ENCODE measurements at places on chromosomes 6 and 20.

GRCh38 chr6:84139311-84139710 is 88.1 kb downstream of the CEP162 start:
- DNase-seq = no peak

DNA sequence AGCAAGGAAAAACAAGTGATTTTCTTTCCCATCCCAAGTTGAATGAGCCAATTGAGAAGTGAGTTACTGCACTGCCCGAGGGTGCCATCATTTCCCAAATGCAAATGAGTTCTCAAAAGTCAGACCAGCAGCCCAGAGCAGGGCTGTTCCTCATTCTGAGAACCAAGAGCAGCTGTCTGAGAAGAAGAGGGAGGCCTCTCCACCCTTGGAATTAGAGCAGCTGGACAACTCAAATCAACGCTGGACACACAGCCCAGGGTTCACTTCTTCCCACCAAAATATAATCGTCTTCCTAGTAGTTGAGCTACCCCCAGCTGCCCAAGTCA is 4.6 kb upstream of the PREX1 start:
- DNase-seq = no peak

DNA sequence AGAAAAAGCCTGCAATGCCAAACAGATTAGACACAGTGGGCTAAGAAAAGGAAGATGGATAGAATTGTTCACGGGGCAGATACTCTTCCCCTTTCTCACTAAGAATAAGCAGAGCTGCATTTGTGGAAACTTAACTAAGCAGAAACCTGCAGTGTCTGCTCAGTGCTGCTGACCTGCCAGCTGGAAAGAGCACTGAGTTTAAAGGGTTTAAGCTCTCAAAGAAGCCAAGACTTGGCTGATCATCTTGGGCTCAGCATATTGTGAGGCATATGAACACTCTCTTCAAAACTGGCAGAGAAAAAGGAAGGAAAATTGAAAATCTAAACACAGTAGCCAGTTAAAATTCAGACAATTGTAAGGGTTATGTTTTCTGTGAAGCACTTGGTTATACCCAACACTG is 711.1 kb upstream of the EPHA7 start:
- DNase-seq = no peak

GRCh38 chr6:107707346-107708275 is 116.5 kb downstream of the SCML4 start:
- DNase-seq = no peak

- no peak for DNase-seq
Measured at GRCh38 chr6:11968241-11968806, 43.8 kb upstream of the HIVEP1 start.

DNA sequence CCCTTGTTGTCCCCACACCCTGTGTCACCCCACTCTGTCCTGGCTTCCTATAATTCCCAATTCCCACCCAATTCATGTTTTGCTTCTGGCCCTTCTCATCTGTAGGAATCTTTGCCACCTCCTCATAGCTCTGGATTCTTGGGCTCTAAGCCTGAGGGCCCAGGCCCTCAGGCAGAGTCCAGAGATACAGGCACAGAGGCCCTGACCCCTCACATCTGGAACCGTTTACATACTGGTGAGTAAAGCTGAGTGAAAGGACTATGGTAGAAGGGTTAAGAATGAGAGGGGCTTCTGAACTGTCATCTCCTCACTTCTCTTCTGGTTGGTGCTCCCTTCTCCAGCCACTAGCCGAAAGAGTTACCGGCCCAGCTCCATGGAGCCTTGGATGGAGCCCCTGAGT is 13.6 kb downstream of the PRRC2A start:
- DNase-seq = no peak

DNA sequence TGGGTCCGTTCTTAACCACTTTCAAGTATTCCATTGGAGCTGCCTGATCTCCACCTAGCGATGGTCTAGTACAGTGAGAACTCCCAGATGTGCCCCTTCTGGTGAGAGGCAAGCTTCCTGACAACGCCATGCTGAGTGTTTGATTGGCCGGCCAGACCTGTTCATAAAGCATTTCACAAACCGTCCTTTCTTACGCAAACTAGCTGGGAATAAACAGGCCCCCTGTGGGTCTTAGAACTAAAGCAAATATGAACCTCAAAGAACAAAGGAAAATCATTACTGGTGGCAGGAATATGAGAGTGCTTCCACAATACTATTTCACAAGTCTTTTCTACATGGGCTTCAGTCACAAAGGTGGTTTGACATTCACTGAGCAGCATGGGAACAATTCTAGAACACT is 15.6 kb upstream of the GCNT2 start:
- no peak for DNase-seq

- DNase-seq = peak; percentile 55
Measured at GRCh38 chr6:45504947-45505346, 127.2 kb upstream of the SUPT3H start.

DNA sequence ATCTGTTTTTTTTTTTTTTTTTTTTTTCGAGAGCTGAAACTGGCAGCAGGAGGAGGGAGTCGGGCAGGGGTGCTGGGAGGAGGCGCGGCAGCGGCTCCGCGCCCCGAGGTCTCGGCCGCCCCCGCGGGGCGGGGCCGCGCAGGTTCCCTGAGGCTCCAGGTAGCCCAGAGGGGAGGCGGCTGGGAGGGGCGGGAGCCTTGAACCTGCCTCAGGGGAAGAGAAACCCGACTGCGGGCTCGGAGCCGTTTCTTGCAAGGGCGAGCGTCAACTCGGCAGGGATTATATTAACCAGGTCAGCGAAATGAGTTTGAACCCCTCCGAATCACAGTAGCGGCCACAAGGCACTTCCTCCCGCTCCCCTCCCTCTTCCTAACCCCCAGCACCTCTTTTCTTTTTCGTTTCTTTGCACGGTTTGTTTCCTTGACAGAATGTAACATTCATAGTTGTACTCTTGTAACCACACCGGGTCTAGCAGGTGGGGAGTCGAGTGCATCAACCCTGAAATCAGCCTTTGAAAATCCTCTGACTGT is 2.0 kb downstream of the MYB start:
- no peak for DNase-seq

GRCh38 chr6:24899997-24900325 is 35.8 kb downstream of the RIPOR2 start:
- DNase-seq = peak; percentile 54

DNA sequence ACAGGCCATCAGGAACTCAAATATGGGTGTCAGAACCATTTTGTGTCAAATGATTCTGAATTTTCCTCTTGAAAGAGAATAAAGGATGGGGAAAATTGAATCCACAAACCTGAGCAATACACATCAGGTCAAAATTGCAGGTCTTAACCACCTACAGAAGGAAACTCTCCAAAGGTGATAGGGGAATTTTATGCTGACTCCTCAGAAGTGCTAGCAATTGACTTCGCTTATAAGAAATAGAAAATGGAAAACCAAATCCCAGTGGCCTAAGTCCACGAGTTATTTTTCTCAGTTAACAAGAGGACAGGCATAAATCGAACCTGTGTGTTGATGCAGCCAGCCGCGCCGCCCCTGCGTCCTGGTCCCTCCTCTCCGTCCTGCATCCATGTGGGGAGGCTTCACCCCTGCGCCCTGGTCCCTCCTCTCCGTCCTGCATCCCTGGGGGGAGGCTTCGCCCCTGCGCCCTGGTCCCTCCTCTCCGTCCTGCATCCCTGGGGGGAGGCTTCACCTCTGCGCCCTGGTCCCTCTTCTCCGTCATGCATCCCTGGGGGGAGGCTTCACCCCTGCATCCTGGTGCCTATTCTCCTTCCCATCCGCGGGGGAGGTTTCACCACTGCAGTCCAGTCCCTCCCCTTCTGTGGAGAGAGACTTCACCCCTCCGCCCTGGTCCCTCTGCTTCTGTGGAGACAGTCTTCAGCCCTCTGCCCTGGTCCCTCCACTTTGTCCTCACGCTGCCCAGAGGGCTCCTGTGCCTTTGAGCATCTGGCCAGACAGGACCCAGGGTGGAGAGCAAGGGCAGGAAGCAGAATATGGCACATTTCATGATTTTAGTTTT is 230.3 kb downstream of the SMOC2 start:
- no peak for DNase-seq

GRCh38 chr6:155380666-155381332 is 66.5 kb upstream of the TFB1M start:
- DNase-seq = no peak

- no peak for DNase-seq
Measured at GRCh38 chr6:88916615-88917208, 46.7 kb downstream of the RNGTT start.

DNA sequence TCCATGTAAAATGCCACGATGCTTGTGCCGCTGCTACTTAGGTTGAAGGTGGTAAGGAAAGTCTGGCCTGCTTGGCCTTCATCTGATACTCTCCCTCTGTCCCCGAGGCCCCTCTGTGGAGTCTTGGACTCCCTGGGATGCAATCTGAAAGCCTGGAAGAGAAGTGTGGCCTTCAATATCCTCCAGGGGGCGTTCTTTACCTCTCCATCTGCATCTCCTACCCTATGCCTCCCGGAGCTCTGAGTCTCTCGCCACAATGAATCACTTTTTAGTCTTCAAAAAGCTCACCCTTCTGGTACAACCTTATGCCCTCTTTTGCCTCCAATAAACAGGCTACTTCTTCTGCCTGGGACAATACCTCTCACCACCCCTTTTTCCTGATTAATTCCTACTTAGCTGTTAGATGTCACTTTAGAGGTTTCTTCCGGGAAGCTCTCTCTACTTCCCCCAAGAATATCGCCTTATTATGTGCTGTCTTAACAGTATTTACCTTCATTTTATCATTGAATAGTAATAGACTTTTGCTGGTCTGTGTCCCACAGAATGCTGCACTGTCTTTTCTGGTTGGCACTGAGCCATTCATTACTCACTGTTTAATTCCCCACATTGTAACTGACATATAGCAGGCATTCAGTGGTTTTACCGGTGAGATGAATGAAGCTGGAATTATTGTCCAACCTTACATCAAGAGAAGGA is 13.9 kb upstream of the ATG5 start:
- peak; percentile 68 for DNase-seq

GRCh38 chr6:20340068-20340848 is 61.4 kb upstream of the E2F3 start:
- DNase-seq = no peak

- DNase-seq = no peak
Measured at GRCh38 chr6:166267526-166267925, 40.7 kb downstream of the PRR18 start.

DNA sequence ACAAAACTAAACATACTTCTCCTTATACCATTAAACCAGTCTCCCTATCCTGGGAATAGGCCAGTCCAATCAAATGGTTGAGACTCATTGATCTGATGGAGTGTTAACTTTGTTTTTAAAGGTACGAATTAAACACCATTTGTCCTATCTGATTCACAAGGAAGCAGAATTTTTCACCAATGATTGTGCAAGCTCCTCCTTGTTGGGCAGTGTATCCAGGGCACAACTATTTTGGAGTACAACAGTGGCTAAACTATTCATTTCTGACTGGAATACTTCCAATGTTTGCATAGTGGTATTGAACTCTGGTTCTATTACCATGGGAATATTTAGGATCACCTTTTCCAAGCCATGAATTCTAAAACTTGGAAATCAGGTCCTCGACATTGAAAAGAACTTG is 5.4 kb upstream of the PPP1R3G start:
- no peak for DNase-seq

DNA sequence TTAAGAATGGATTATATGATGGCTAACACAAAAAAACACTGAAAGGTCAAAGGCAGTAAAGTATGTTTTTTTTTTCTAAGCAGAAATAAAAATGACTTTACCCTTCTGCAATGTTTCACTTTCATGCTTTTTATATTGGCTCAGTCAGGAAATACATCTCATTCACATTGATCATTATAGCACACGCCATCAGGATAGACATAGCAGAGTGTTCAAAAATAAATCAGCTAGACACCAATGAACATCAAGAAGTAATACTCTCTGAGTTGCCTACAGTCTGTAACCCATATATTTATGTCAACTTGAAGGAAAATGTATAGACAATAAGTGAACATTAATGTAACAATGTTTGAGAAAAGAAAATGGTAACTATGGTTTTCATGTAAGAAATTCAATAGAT is 535.2 kb upstream of the EPHA7 start:
- DNase-seq = no peak

DNA sequence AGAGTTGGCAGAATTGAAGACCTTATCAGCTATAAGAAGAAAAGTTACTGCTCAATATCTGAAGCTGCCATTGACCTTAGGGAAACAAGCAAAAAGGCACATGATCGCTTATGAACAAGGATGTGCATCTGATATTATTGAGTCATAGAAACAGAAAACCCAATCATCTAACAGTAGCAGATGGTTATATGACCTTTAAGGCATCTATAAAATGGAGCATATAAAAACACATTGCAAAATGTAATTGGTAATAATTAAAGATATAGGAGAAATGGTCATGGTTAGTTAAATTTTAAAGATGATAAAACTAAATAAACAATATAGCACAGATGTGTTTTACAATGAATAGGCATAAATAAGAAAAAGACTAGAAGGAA is 260.1 kb upstream of the TAB2 start:
- DNase-seq = no peak

- no peak for DNase-seq
Measured at GRCh38 chr6:36844232-36845170, 5.3 kb upstream of the CPNE5 start.

GRCh38 chr6:43509984-43510826 is at the start of gene LRRC73:
Gene LRRC73, minus strand, starts transcription at chr6:43510346. Its CDS starts 561 bp downstream, at chr6:43509785.
- DNase-seq = peak; percentile 80

- DNase-seq = no peak
Measured at GRCh38 chr6:167140589-167141474, 16.9 kb downstream of the GPR31 start.

DNA sequence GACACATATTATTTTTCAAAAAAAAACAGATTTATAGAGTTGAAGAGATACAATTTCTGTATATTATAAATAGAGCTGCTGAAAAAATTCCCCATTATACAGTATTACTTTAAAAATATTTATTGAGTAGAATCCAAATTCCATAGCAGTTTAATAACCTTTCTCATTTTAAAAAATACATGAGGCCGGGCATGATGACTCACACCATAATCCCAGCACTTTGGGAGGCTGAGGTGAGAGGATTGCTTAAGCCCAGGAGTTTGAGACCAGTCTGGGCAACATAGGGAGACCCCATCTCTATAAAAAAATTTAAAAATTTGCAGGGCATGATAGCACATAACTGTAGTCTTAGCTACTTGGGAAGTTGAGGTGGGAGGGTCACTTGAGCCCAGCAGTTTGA is 13.0 kb downstream of the ATRN start:
- DNase-seq = peak; percentile 23

DNA sequence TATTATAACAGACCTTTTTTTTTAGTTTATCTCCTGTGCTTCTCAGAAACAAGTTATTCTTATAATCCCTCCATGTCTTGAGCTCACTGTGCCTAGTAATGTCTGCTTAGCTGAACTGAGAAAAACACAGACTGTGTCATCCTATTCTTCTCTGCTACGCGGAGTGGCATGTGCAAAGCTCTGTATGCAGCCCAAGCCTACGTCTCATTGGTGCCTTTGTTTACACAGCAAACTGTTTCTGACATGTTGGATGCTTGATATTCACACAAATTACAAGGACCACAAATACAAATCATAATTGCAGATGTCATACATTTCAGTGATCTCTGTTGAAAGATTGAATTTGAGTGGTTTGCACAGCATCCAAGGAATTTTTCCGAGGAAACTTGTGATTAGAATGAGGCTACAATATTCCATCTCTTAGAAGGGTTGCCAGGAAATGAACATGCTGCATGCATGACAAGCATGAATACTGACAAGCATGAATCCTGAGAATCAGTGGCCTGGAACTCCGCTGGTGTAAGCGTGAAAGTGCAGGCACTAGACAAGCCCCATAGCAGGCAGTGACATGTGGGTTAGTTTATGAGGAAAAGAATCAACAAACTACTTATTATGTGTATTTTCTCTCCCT is 128.4 kb upstream of the SGK1 start:
- DNase-seq = peak; percentile 84

GRCh38 chr20:30419466-30419865 is 838.0 kb upstream of the DEFB115 start:
- no peak for DNase-seq

GRCh38 chr6:56407883-56408410 is 160.6 kb upstream of the COL21A1 start:
- no peak for DNase-seq
